Colonic mucosa (tissue), 4 donors: ENCODE measurements at places on chromosomes 6 and 20. TPM values are rescaled to one million over a fixed set of nuclear protein-coding genes. Genes with fewer than 3 reads are reported as not detected.

CLDN20 gene
- total RNA-seq = not detected

NR2E1 gene
- not detected for total RNA-seq

- no peaks in the 10 kb centered on the region for H3K36me3 ChIP-seq
- H3K4me3 ChIP-seq = no peak overlapping the region
- H3K27ac ChIP-seq = no peak overlapping the region
- DNase-seq = no peak
Measured at GRCh38 chr6:38860041-38860440, 144.9 kb downstream of the DNAH8 start.

DNA sequence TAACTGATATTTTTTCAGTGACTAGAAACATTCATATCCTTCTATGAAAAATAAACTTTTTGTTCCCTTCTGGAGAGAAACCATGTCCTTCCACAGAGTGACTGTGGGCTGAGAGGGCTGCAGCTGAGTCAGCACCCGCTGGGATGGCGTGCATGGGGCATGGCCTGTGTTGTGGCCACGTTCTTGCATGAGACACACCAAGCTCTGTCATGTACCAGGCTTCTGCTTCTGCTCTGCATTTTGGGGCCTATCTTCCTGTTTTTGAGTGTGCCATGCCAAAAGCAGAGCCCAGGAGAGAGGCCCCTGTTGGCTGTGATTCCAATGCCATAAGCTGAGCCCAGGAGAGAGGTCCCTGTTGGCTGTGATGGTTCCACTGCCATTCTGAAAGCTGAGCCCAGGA lies 10.8 kb downstream of the APMAP start:
- H3K27ac ChIP-seq = no peak overlapping the region
- H3K36me3 ChIP-seq = no peaks in the 10 kb centered on the region

DNA sequence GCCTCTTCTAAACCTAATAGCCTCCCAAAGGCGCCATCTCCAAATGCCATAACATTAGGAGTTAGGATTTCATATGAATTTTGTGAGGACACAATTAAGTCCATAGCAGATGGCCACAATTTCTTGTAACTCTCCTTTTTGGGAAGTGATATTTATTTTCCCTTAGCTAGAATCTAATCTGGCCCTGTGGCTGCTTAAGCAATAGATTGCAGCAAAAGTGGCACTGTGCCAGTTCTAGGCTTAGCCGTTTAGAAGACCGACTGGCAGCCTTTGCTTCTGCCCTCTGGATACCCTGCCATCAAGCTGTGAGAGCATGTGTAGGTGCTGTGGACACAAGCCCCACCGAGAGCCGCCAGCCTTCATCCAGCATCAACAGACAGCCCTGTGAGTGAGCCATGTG lies 15.9 kb upstream of the ADGB start:
- no peak overlapping the region for H3K4me3 ChIP-seq
- no peak overlapping the region for H3K27ac ChIP-seq
- peak; percentile 25 for DNase-seq
- H3K36me3 ChIP-seq = no peaks in the 10 kb centered on the region
- no peaks in the 10 kb centered on the region for H3K27me3 ChIP-seq

DNA sequence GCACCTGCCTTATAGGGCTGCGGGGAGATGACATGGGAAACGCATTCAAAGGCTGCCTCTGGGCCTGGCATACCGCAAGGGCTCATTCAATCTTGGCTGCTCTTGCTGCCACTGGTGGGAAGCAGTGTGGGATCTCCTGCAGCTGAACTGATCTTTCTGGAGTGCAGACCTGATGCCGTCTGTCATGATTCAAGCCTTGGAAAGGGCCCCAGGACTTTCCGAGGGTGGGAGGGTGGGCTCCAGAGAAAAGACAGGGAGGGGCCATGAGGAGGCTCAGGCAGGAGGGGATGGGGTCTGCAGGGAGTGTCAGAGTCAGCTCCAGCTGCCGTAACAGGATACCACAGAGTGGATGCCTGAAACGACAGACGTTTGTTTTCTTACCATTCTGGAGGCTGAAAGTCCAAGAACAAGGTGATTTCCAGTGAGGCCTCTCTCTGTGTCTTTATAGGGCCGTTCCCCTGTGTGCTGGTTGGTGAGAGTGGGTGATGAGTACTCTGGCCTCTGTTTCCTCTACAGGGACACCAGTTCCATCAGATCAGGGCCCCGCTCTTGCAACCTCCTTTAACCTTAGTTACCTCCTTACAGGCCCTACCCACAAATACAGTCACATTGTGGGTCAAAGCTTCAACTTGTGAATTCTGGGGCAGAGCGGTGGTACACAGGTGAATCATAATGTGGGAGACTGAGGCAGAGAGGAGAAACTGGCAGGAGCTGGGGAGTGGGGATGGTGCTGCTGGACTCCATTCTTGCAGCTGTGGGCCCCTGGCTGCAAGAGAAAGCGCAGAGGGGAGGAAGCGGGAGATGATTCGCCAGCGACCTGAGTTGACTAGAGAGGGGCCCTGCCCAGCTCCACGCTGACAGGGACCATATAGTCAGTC lies 148.4 kb downstream of the SYCP2 start:
- H3K4me3 ChIP-seq = no peak overlapping the region
- H3K27me3 ChIP-seq = no peaks in the 10 kb centered on the region
- H3K4me1 ChIP-seq = no peaks in the 10 kb centered on the region
- DNase-seq = no peak
- no peak overlapping the region for H3K27ac ChIP-seq

- H3K27ac ChIP-seq = no peak overlapping the region
- peaks cover 5% of the 10 kb centered on the region for H3K4me1 ChIP-seq
- H3K27me3 ChIP-seq = no peaks in the 10 kb centered on the region
- no peaks in the 10 kb centered on the region for H3K36me3 ChIP-seq
- no peak for DNase-seq
Measured at GRCh38 chr20:36061754-36062153, 92.8 kb upstream of the EPB41L1 start.
